Dermis microvascular lymphatic vessel endothelial cell (primary cell): ENCODE measurements at places on chromosomes 6 and 20. TPM values are rescaled to one million over a fixed set of nuclear protein-coding genes. Genes with fewer than 3 reads are reported as not detected.

Gene CCDC28A
- total RNA-seq, result 18.0 TPM in 2 replicates

Gene SLC22A2
- total RNA-seq, result not detected in 2 replicates

Gene WFDC5
- total RNA-seq, result not detected in 2 replicates

Gene RAD21L1
- total RNA-seq, result not detected in 2 replicates

Gene KIFC1
- 9.9 and 16.7 TPM in 2 replicates for total RNA-seq

Gene DTD1
- total RNA-seq, result 45.1 and 61.9 TPM in 2 replicates

Gene THBS2
- 0.51 TPM in 1 of 2 replicates, not detected in the other for total RNA-seq

Gene CENPB
- total RNA-seq, result 65.5 and 77.4 TPM in 2 replicates
